ENCODE measurements at places on chromosomes 7 and 10.

DNA sequence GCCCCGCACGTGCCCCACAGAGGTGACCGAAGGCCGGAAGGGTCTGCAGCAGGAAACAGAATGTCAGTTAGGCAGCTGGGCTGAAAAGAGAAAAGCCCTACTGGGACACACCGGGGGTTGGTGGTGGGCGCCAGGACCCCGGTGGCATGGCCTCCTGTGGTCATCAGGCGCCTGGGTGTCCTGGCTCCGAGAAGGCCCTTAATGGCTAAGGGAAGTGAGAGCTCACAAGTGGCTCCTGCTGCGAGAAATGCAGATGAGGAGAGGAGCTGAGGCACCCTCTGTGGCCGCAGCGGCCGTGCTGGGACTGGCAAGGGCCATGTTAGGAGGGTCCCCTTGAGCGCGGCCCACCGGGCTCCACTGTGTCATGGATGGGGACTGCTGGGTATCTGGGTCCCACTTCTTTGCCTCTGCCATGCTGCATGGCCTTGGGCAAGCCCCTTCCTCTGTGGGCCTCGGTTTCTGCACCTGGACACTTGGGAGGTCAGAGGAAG is 79.2 kb upstream of the GNA12 start:
- DNase-seq = no peak

GRCh38 chr10:26573674-26574073 is 123.8 kb upstream of the PDSS1 start:
- DNase-seq = no peak

DNA sequence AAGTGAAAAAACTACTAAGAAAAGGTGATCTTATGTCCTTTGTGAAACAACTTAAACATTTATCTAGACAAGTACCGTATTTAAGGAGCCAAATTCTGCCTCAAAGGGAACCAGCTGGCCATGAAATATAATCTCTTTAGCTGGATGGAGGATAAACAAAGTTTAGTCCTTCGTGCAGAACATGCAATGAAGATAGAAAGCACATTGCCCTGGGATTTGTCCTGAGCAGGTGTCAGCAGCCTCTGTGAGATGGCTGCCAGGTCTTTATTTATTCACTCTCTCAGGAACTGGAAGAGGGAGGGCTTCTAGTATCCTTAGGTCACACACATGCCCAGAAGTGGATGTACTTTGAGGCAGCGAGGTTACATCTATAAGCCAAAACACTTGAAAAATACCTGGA is 57.4 kb upstream of the CASD1 start:
- peak; percentile 75 for DNase-seq

DNA sequence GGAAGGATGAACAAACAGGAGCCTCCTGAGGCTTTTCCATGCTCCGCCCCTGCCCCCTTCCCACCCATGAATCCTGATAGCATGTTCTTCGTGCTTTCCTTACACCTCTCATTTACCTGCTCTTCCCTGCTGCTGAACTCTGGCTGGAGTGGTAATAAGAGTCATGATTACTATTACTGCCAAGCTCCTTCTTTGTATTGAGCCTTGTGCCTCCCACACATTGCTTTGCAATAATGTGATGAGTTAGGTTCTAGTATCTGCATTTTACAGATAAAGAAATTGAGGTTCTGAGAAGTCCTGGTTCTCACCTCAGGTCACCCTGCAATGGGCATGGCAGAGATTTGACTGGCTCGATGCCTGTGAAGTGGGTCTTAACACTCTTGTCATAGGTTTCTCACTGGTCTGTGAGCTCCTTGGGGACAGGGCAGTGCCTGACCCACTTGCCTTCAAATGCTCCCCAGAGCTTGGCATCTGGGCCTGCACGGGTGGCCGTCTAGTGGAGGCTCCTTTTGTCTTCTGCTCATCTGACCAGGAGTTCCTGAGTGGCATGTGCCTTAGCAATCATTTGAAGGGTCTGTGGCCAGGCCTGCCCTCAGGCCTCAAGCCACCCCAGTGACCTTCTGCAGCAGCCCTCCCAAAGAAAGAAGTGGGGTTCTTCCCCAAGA is 309.2 kb upstream of the ZMIZ1 start:
- no peak for DNase-seq

DNA sequence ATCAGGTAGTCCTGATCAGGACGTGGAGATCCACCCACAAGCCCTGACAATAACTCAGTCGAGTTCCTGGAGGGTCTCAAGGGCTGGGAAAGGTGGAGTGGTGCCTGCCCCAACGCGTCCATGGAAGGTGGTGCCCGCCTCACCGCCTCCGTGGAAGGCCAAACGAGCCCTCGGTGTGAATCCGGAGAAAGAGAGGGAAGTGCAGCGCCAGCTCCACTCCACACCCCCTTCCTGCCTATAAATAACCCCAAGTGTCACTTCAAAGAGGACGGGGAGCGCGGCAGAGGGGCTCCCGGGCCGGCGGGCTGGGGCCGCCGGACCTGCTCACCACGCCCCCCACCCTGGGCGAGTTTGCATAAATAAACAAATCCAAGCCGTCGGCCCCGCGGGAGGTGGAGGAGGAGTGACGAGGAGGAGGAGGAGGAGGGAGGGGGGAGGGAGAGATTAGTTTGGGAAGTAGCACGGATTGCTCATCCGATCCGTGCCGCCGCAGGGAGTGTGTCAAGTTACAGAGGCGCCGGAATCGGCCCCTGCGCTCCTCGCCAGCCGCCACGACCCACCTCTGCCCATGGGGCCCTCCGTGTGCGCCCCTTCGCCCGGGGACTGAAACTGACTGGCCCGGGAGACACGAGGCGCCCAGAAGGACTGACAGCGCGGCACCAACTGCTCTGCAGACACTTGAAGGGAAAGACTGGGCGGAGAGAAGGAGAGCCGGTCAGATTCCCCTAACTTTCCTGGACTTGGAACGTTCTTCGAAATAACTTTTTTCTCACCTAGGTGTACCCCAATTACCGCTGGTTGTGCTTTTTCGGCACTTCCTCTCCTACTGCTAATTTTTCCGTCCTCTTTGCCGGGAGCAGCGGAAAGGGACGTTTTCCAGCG is at the start of gene COL13A1:
TSS of gene COL13A1 (plus strand) at position 473 of the 882 bp plus-strand sequence. CDS start 518 bp downstream, outside the sequence.
- peak; percentile 8 for DNase-seq

DNA sequence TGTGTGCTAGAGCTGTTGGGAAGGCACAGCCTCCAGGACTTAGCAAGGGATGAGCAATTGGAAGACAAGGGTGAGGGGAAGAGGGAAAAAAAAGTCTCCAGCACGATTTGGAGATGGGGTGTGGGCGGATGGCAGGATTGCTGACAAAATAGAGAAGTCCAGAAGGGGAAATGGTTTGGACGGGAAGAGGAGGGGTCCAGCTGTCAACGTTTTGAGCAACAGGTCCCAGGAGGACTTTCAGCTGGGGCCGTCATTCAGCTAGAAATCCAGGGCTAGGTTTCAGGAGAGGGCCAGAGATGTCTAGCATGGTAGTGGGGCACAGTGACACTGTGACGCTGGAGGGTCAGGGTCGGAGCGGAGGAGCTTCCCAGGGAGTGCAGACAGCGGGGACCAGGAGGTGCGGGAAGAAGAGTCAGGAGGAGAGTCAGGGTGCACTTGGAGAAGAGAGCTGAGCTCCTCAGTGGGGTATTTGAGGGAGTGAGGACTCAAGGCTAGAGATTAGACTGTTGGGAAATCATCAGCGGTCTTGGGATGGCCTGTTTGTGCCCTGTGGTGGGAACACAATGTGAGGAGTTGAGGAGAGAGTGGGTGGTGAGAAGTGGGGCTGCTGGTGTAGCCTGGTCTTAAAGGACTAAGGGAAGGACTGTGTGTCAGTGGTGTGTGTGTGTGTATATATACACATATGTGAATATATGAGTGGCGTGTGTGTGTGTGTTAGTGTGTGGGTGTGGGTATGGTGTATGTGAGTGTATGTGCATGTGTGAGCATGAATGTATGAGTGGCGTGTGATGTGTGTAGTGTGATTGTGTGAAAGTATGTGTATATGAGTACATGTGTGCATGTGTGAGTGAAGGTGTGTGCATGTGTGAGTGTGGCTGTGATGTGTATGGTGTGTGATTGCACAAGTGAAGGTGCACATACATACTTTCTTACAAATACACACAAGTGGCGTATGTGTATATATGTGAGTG is 3.8 kb downstream of the ZYX start:
- no peak for DNase-seq

GRCh38 chr7:19754521-19755116 is 18.8 kb downstream of the TMEM196 start:
- no peak for DNase-seq

- DNase-seq = no peak
Measured at GRCh38 chr10:15783941-15784636, 64.4 kb upstream of the ITGA8 start.

DNA sequence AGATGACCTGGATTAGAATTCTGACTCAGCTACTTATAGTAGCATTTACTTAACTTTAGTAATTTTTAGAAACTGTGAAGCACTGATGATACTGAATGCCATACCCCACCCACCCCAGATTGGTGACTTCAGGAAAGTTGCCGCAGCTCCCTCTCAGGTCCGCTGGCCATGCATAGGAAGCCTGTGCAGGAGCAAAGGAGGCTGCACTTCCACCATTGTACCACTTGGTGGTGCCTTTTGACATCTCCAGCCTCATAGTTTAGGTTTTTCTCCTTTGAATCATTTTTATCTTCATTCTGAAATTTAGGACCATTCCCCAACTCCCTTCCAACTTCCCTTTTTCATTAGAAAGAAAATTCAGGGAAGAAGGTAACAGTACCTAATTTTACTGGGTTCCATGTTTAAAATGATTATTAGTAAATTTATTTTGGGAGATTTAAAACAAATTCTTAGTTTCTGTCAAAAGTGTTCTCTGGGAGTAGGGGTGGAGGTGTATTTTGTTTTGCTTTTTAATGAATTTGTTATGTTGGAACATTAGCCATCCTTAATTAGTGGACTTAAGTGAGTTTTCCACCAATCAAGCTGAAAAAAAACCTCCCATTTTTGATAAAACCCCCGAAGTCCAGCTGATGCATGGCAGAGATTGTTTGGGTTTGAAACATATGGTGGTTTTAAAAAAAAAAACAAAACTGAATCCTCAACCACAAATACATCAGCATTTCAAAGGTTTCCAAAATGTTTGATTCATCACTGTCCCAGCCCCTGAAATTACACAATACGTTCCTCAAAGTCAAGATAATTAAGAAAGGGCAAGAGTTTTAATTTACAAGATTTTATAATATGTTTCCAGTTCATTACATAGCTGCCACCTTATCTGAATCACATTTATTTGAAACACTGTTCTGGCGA is 109.6 kb downstream of the WNT2 start:
- DNase-seq = no peak

DNA sequence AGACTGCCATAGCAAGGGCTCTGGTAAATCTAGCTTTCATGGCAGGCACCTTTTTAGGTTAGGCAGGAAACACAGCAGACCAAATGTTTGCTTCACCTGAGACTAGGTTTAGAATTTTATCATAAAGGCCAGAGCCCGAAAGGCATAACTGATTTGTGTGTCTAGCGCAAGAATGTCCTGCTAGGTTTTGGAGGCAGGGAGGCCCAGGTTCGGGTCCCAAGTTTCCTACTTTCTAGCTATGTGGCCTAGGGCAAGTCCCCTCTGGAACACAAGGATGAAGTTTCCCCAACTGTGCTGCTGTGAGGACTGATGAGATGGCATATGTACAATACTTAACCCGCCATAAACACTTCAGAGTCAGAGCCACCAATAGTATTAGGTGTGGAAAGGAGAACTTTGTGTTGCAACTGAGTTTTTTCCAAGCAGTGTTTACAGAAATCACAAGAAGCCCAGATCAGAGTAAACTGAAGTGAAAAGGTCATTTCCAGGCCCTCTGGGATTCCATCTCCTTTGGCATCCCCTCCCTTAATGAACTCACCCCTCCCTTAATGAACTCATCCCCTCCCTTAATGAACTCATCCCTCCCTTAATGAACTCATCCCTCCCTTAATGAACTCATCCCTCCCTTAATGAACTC is 244.9 kb downstream of the SKAP2 start:
- DNase-seq = no peak

GRCh38 chr10:24944512-24945255 is 7.7 kb downstream of the PRTFDC1 start:
- DNase-seq = no peak

DNA sequence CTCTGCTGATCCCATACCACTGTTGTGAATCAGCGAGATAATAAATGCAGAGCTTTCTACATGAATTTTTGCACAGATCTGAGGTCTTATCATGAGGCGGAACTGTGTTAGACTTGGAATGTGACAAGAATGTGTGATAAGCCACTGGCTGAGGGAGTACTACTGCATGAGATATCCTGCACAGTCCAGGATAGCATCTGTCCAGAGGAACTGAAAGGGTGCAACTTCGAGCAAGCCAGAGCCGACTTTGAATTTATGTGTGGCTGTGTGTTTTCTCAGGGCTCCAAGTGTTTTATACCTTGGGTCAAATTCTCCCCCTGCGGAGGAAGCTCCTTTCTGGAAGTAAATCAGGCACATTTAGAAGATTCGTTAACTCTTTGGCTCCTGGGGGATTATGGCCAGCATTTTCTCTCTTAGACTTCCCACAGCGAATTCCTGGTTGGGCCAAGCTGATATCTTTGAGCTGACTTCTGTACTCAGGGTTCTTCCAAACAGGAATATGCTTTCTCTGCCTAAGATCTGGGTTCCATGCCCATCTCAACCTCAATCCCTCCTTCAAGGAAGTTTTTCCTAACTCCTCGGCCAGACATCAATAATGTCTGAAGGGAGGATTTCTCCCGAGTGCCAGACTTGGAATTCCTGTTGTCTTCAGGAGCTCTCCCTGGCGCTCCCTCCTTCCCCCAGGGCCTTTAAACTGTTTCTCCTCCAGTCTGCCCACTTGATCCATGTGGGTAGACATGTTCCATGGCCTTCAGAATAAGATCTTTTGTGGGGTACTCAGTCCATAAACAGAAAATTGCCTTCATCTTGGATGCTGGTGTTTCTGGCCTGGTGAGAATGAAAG is 2.5 kb upstream of the MEST start:
- no peak for DNase-seq

- DNase-seq = peak; percentile 49
Measured at GRCh38 chr10:74585231-74586087, 240.9 kb upstream of the KAT6B start.

GRCh38 chr7:37488163-37488764 is 39.6 kb upstream of the ELMO1 start:
- no peak for DNase-seq

GRCh38 chr10:43260117-43260761 is 6.6 kb downstream of the RASGEF1A start:
- no peak for DNase-seq

DNA sequence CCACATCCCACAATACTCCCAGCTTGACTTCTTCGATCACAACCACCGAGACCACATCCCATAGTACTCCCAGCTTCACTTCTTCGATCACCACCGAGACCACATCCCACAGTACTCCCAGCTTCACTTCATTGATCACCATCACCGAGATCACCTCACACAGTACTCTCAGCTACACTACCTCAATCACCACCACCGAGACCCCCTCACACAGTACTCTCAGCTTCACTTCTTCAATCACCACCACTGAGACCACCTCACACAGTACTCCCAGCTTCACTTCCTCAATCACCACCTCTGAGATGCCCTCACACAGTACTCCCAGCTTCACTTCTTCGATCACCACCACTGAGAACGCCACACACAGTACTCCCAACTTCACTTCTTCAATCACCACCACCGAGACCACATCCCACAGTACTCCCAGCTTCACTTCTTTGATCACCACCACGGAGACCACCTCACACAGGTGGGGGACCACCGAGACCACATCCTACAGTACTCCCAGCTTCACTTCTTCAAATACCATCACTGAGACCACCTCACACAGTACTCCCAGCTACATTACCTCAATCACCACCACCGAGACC is 8.6 kb downstream of the MUC3A start:
- no peak for DNase-seq

All from DMS79 (cell line).